ENCODE measurements at places on chromosomes 1 and 21. TPM values are rescaled to one million over a fixed set of nuclear protein-coding genes. Genes with fewer than 3 reads are reported as not detected.
A peak's percentile ranks its signal among the peaks of the same experiment; 100 is the strongest.

OR2T8 gene
- polyA plus RNA-seq, result not detected

CENPS gene
- 39.6 TPM for polyA plus RNA-seq

KISS1 gene
- polyA plus RNA-seq, result 0.64 TPM

MTMR11 gene
- 36.5 TPM for polyA plus RNA-seq

TLCD4 gene
- polyA plus RNA-seq, result 6.9 TPM

ZBTB40 gene
- polyA plus RNA-seq, result 21.1 TPM

SLC44A3 gene
- polyA plus RNA-seq, result 88.2 TPM

- no peak for DNase-seq
These were observed 231.2 kb upstream of the LYPLAL1 start for GRCh38 chr1:218942431-218942830.

DNA sequence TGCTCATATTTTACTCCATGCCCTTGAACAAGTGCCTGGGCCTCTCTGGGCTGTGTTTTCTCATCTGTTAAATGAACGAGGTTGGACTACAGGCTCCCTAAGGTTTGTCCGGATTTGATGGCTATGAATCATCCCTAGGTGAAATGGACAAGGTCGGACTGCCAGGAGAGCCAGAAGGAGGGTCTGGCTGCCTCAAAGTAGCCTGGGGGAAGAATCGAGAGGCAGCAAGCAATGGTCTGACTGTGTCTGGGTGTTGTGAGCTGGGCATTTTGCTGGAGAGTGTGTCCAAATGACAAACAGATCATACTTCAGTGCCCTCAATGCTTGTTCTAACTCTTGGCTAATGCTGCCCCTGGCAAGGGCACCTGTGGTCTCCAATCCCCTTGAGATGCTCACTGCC, 730.9 kb downstream of the PTPRU start:
- no peak for DNase-seq

DNA sequence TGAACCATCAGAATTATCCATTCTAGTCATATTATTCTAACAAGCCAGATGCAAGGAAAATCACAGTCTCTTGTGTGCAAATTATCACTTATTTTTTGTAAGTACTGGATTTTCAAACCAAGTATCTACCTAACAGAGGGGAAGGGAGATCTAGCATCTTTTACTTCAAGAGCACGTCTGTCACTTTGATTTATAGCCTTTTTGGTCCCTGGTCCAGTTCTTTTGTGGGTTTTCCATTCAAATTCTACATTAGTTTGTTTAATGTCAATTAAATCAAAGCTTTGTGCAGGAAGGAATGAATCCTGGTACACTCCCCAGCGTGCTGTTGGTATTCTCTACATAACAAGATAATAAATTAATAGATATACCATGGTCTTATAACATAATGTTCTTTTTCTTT, 43.6 kb downstream of the ERG start:
- DNase-seq, result no peak

DNA sequence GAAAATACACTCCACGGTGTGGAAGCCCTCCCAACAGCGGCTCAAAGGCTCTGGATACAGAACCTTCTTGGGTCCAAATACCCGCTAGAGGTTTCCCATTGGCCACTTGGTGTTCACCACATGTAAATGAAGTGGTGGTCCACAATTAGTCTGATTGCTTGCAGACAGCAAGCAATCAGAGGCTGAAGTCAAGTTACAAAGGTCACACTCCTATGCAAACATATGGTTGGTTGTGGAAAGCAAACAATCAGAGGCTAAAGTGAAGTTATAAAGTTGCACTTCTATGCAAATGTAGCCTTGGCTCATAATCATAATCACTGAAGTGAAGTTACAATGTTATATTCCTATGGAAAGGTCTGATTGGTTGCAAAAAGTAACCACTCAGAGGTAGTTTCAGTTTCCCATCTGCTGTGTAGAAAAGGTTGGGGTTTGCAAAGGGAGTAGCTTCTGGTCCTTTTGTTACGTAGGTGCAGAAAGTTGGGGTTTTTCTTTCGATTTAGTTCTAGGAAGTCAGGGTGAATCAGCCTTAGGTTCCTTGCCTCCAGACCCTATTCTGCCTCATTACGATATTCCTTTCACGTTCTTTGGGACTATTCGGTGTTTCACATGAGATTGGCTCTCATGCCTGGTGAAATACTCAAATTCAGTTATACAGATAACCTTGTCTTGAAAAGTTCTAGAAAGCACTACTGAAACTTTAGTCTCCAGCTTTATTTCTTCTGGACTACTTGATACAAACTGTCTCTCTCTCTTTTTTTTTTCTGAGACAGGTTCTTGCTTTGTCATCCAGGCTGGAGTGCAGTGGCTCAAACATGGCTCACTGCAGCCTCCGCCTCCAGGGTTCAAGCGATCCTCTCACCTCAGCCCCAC, 36.7 kb upstream of the MTF2 start:
- no peak for DNase-seq

- DNase-seq, result no peak
These were observed 237.1 kb downstream of the SLC45A1 start for GRCh38 chr1:8554956-8555534.

GRCh38 chr1:18642278-18643095, 11.8 kb downstream of the PAX7 start:
- DNase-seq, result no peak

- no peak for DNase-seq
These were observed 9.5 kb upstream of the HPDL start for GRCh38 chr1:45317166-45317565.

DNA sequence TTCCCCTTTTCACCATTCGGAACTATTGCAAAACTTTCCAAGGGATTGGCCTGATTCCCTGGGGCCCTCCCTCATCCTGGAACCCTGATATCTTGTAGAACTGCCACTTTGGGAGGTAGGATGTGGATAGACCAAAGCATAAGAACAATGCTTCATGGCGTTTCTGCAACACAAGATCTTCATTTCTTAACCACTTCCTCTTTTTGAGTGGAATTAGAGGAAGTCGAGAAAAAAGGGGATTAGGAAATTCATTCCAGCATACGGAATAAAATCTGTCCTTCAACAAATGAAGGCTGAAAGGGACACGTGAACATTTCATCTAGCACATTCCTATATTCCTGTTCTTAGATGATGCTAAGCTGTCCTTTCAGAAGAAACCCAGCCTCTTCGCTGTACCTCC, 149.3 kb downstream of the HUNK start:
- no peak for DNase-seq

DNA sequence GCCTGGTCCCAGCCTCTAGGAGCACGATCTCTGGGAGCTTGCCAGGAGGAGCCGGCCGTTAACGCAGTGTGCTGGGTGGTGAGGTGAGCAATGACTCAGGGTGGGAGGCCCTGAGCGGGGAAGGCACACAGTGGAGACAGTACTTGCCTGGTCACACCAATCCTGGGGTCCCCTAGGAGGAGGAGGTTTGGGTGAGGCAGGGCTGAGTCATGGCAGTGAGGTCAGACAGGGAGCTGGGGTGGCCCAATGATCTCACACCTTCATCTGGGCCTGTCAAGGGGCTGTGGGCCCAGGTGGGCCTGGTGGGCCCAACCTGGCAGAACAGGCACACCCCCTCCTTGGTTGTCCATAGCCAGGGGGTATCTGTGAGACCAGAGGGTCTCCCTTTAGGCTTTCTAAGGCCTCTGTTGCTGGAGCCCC, 8.6 kb upstream of the EDN2 start:
- no peak for DNase-seq

DNA sequence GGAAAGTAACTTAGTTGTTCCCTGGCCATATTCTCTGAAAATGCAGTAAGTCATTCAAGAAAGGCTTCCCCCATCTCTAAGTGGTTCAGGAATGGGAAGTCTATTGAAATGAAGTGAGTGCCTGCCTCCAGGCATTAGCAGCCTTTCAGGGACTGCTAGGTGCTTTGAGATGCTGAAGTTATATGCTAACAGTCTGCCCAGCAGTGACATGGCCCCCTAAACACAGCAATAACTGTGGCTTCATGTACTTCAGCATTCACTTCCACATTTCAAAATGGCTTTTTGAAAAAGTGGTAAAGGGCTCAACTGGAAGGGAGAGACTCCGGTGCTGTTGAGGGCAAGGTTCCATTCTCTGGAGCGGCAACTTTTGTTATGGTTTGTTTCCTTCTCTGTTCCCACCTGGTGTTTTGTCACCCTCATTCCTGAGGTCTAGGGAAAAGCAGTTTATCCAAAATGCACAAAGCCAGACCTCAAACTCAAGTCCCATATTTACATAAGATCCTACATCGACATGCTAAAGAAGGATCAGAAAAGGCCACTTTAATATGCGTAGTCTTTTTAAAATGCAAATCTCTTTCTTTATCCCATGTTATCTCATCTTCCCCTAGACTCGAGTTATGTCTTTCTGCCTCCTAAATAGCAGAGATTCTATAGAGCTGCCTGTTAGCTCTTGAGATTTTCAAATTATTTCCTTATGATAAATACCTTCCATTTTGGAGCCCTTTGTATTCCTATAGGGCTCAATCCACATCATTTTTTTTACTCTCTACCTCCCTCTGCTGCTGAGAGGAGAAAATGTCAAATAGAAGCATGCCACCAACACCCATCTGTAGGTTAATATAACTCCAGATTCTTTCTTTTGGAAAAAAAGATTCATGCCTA, 34.2 kb upstream of the LRRC8C start:
- DNase-seq, result peak; percentile 19

GRCh38 chr1:116289193-116289592, 83.9 kb upstream of the ATP1A1 start:
- DNase-seq, result no peak

GRCh38 chr1:43220905-43221778, 48.6 kb upstream of the TMEM125 start:
- DNase-seq, result no peak

- DNase-seq, result no peak
These were observed 24.4 kb downstream of the YTHDF2 start for GRCh38 chr1:28761189-28761588.

GRCh38 chr1:54252371-54252936, 52.5 kb downstream of the MRPL37 start:
- DNase-seq, result no peak

- DNase-seq, result no peak
These were observed 15.5 kb downstream of the TNFRSF8 start for GRCh38 chr1:12078575-12078937.

GRCh38 chr1:229230140-229230892, 40.6 kb upstream of the RAB4A start:
- DNase-seq, result no peak

DNA sequence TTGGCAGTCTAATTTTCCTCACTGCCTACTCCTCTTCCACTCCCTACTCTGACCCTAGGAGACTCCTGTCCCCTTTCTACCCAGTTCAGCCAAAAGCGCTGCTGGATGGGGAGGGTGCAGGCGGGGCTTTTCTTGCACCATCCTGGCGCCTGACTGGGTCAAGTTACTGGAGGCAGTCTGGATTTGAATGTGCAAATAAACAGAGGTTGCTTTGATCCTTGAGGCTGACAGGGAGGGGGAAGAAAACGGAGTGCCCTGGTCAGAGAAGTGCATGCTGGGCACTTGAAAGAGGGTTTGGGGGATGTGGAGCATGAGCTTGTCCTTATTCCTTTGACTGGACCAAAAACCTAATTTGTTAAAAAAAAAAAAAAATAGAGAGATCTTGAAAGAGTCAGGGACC, 76.8 kb upstream of the SOX13 start:
- DNase-seq, result peak; percentile 38

- no peak for DNase-seq
These were observed 35.5 kb downstream of the LRIF1 start for GRCh38 chr1:110928191-110928590.

GRCh38 chr1:27301052-27301422, 20.9 kb upstream of the TMEM222 start:
- no peak for DNase-seq
